GM23248 (cell line): ENCODE measurements at places on chromosomes 7 and 10. TPM values are rescaled to one million over a fixed set of nuclear protein-coding genes. Genes with fewer than 3 reads are reported as not detected.

The FGFBP3 gene
- total RNA-seq, result 0.13 and 0.32 TPM in 2 replicates

- no peak overlapping the region for H3K4me3 ChIP-seq
- H3K27me3 ChIP-seq, result no peaks in the 10 kb centered on the region
- no peak overlapping the region; the same call in 1 of the 2 replicates for H3K27ac ChIP-seq
- no peaks in the 10 kb centered on the region for H3K36me3 ChIP-seq
Measured at GRCh38 chr10:77756319-77757232, 119.0 kb upstream of the KCNMA1 start.

DNA sequence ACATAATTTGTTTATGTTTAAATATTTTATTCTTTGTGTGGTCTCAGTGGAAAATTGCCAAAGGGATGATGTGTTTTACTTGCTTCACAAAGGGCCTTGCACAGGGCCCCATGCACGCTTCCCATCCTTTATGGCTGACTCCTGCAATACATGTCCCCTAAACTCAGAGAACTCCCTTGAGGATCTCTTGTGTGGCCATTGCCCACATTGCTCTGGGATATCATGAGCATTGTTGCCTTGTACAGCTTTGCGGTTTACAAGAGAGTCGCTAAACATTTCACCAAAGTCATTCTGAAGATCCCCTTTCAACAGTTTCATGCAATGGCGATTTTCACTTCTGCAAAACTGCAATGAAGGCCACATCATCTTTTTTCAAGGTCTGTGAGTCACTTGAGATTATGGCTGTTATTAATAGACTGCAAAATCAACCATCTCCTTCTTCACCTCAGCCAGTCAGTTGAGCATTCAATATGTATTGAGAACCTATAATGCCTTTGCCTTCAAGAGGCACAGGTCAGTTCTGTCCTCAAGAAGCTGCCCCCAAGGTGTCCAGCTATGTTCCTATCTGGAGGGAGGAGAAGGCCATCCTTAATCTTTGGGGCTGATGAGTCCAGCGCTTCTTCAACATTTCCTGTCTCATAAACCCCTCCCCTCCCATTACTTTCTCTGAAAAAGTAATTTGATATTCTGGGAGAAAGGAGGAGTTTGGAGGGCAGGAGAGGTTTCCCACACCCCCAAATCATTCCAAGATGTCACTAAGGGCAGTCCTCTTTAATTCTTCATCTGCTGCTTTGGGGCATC lies 108.1 kb downstream of the CCDC71L start:
- H3K4me1 ChIP-seq, result no peaks in the 10 kb centered on the region
- no peak overlapping the region for H3K4me3 ChIP-seq
- no peak overlapping the region for H3K27ac ChIP-seq

The RBM20 gene
- total RNA-seq, result 0.13 TPM in 1 of 2 replicates, not detected in the other

GRCh38 chr10:93495654-93496321 lies 624 bp upstream of the CEP55 start:
- peak overlapping the region; percentile 62 for H3K27ac ChIP-seq
- peak overlapping the region; percentile 88 for H3K4me3 ChIP-seq
- H3K4me1 ChIP-seq, result peaks cover 5% of the 10 kb centered on the region; the same call in 1 of the 2 replicates
- peak; percentile 74 for DNase-seq
- H3K27me3 ChIP-seq, result no peaks in the 10 kb centered on the region
- H3K36me3 ChIP-seq, result no peaks in the 10 kb centered on the region

DNA sequence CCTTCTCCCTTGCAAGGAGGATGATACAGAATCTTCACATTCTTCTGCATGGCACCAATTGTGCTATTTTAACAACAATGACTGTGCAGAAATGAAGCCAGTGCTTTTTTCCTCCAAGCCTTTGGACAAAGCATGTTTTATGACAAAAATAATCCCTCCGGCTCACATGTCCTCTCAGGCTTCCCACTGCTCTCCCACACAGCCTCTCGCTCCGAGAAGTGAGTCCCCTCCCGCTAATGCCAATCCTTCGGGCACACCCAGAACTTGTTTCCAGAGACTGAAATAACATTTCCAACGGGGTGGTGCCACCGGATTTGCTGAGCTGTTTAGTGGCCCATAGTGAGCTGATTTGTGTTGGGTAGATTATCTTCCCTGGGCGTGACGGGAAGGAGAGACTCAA lies 35.8 kb downstream of the RBM17 start:
- no peak overlapping the region for H3K27ac ChIP-seq
- H3K4me1 ChIP-seq, result peaks cover 16% of the 10 kb centered on the region
- peak; percentile 45 for DNase-seq
- H3K4me3 ChIP-seq, result 0 out of 2 replicates have a peak overlapping the region, but pooled peaks have one; percentile 2
- H3K27me3 ChIP-seq, result no peaks in the 10 kb centered on the region

The STAMBPL1 gene
- total RNA-seq, result 22.4 and 23.9 TPM in 2 replicates

GRCh38 chr10:49647554-49647953 lies 31.9 kb upstream of the C10orf53 start:
- DNase-seq, result no peak
- peaks cover 53% of the 10 kb centered on the region for H3K27me3 ChIP-seq
- no peaks in the 10 kb centered on the region for H3K36me3 ChIP-seq
